Stimulated activated CD4-positive, alpha-beta T cell treated with anti-CD3 and anti-CD28 coated beads, TNF-alpha, amount 100 ng/mL, for 48 hours (primary cell): ENCODE measurements at places on chromosomes 4 and X.

DNA sequence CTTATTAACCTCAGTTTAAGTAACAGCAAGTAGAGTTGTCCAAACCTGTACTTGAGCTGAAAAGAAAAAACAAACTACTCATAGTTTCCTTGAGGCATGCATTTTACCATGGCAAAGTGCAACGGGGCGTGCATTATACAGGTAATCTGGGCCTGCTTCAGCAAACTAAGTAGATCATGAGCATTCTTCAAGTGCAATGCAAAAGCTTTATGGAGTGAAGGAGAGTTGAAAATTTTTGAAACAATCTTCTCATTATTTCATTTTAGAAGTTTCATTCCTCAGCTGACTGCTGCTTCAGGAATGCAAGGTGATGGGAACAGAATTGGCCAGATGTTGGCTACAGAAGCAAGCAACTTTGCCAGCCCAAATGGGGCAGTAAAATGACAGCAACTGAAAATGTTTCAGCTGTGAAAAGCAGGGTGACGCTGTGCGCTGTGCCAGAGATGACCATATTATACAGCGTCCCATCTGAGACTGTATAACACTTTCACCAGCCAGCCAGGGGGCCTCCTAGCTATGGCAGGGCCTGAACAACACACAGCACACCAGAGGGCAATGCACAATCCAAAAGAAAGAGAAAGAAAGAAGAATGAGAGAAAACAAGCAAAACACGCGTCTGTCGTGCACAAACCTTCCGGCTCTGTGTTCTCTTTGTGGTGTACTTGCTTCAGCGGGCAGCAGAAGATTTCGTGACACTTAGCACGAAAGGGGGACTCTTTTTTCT, 145.5 kb upstream of the FGF13 start:
- no peak for DNase-seq

DNA sequence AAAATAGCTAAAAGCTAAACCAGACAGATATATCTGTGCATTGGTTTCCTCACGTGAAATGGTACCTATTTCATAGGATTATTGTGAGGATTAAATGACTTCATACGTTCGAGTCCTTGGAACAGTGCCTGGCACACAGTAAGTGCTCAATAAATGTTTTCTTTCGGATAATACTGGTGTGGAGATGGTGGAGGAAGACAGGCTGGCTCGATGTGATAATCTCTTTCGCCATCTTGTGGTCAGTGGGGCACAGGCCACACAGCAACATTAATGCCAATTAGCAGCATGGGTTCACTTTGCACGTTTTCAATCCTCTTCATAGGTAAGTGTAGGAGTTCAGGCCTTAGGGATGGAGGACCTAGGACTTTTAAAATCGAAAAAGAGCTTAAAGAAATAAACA, 9.3 kb downstream of the PAGE4 start:
- DNase-seq, result no peak

- no peak for DNase-seq
Observed at GRCh38 chr4:560731-561291, 15.3 kb downstream of the TMEM271 start.

DNA sequence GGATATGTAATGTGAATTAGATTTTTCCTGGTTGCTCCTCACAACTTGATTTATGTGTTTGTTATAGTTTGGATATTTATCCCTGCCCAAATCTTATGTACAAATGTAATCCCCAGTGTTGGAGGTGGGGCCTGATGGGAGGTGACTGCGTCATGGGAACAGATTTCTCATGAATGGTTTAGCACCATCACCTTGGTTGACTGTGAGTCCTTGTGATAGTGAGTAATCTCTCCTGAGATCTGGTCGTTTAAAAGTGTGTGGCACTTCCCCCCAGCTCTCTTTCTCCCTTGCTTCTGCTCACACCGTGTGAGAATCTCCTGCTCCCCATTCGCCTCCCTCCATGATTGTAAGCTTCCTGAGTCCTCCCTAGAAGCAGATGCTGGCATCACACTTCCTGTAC, 2.2 kb downstream of the MID2 start:
- DNase-seq, result no peak

GRCh38 chrX:100687546-100687945, 43.5 kb downstream of the SRPX2 start:
- no peak for DNase-seq

DNA sequence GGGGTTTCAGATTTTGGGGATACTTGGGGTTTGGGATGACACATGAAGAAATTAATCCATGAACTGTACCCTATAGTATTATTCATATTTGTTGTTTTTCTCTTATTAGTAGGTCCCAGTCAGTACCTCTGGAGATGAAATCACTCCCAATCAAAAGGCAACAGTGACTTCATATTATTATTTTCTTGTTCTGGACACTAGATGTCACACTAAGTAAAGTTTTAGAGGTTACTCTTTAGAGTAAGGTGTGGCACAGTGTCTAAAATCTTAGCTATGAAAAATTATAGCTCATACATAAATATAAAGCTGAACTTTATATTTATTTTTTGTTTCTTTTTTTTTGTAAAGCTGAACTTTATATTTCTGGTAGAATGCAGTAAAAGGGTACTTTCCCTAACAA, 35.1 kb downstream of the FAM114A1 start:
- DNase-seq, result no peak
